ENCODE measurements at places on chromosomes 1 and 21. TPM values are rescaled to one million over a fixed set of nuclear protein-coding genes. Genes with fewer than 3 reads are reported as not detected.

The RBBP5 gene
- total RNA-seq: 31.5 TPM

The ZNF683 gene
- 0.25 TPM for total RNA-seq

The FAM78B gene
- not detected for total RNA-seq

The PTGER3 gene
- total RNA-seq: 2.4 TPM

The CKS1B gene
- total RNA-seq: 105 TPM

The HAPLN2 gene
- not detected for total RNA-seq

The RAB25 gene
- 2.7 TPM for total RNA-seq

The FCRL4 gene
- not detected for total RNA-seq

The CERS2 gene
- total RNA-seq: 140 TPM

The C1QC gene
- not detected for total RNA-seq

The HPDL gene
- total RNA-seq: 0.72 TPM

The ATF3 gene
- total RNA-seq: 14.4 TPM

The RXFP4 gene
- total RNA-seq: not detected

The PRAMEF7 gene
- total RNA-seq: not detected

The SLC25A34 gene
- 4.6 TPM for total RNA-seq

The SV2A gene
- total RNA-seq: 3.2 TPM

The PRR9 gene
- total RNA-seq: not detected

The TRNP1 gene
- total RNA-seq: not detected

- DNase-seq: no peak
These were observed 80.5 kb upstream of the TTC39A start for GRCh38 chr1:51410568-51411460.

DNA sequence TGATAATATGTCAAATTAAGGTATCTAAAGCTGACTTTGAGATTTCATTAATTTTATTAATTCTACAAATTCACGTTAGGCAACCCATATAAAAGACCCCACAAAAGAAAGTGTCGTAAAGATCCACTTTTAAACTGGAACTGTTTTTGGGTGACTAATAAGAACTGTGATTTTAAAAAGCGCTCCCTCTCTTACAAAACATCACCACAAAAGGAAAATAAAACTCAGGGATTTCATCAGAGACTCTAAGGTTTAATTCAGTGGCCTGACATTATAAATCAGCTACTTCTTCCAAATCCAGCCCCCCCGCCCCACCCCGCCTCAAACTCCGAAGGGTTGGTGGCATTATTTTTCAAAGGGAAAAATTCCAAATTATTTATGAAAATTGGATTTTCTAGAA is 2.7 kb downstream of the COL24A1 start:
- DNase-seq: no peak

GRCh38 chr1:246157516-246157915 is 349.6 kb downstream of the SMYD3 start:
- no peak for DNase-seq

DNA sequence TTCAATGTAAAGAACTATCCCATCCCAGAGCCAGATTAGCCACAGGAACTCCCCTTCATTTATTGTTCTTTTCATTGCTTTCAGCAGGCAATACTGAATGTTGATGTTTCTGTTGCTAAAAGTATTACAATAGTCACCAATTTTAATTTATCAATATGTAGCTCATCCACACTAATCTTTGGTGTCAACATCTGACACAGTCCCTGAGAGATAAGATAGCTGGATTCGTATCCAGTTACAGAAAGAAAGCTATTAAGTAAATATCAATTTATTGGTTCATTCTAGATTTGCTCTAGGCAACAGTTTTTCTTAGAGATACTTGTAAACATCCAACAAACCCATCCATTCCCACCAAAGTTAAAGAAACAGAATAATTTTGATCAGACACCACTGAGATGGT is 4.7 kb downstream of the ADSS2 start:
- no peak for DNase-seq

DNA sequence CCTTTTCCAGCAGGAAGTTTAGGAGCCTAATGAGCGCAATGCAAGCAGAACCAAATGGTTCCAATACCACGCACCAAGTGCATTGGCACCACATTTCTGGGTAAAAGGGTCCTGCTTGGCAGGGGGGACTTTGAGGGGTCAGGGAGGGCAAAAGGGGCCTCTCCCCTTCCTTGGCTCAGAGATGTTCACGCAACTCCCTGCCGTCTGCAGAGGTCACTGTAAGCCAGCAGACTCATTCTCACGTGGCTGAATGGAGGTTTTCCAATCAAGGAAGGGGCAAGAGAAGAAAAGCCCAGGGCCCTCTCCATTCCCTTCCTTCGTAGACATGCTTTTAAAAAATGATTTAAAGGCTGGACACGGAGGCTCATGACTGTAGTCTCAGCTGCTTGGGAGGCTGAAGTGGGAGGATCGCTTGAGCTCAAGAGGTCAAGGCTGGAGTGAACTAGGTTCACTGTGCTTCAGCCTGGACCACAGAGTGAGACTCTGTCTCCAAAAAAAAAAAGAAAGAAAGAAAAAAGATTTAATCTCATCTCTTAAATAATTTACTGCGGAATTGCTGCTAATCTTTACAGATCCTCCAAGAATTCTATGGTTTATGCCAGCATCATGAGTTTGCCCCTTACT is 80.3 kb downstream of the RUNX3 start:
- peak; percentile 13 for DNase-seq

DNA sequence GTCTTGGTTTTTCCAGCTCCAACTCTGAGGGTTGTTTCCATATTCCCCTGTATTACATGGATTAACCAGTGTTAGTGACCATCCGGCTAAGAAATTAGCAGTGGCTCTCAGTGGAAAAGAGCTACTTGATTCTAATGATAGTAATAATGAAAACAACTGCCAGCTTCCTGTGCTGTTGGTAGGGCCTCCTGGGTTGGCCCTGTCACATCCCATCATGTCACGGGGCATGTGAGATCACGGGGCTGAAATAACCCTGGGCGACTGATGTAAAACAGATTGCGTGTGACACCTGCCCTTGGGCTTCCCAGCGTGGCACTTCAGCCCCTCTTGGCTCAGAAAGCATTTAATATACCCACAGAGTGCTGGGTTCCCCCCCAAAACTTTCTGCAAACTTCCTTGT is 149.0 kb downstream of the ROR1 start:
- no peak for DNase-seq

DNA sequence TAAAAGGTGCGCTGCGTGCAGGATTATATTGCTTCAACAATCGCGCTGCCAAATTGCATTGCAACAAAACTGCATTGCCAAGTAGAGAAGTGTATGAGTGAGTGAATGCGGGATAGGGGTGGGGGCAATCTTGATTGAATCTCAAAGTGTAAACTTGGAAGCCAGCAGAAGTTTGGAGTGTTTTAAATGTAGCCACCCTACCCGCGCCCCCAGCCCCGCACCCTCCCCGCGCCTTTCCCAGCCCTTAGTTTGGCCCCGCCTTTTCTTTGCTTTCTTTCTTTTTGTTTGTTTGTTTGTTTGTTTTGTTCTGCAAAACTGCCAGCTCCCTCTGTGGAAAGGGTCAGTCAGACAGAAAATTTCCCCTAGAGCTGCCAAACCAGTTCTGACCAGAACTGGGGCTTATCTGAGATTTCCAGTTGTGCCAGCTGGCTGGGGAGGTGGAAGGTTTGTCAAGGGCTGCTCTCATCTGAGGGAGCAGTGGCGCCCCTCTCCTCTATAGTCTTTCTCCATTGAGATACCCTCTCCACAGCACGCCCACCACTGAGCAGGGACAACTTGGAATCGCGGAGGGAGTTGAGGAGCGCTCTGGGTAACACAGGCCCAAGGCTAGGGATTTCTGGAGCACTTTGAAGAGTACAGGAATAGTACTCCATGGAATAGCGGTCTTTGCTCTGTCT is 666 bp upstream of the BEND5 start:
- DNase-seq: no peak

DNA sequence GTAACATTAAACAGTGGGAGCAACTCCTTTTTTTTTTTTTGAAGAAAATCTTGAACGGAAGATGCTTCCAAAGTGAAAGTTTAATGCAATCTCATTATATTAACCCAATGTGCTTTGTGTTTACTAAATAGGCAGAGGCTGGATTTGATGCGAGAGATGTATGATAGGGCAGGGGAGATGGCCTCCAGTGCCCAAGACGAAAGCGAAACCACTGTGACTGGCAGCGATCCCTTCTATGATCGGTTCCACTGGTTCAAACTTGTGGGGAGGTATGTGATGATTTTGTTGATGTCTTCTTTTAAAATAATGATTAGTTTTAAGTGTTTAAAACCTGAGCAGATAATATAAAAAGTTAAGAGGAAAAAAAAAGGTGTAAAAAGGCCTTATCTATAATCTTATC is 74.2 kb upstream of the PGD start:
- DNase-seq: no peak

- DNase-seq: no peak
These were observed 12.9 kb downstream of the MYOG start for GRCh38 chr1:203072911-203073310.

GRCh38 chr1:214623430-214623829 is 20.4 kb downstream of the CENPF start:
- no peak for DNase-seq

DNA sequence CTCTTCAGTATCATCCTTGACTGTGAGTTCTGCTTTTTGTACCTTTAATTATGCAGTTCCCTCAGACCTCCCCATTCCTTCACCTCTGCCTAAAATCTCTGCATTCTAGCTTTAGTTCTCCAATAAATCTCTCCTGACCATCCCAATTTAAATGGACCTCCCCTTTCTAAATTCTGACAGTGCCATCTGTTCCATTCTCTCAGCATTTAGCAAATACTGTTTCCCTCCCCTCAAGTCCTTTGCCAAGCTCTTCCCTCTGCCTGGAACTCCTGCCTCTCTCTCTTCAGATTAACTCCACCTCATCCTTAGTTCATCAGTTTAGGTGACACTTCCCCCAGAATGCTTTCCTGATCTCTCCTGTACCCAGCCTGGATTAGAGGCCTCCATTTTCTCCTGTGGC is 54.0 kb upstream of the JUN start:
- DNase-seq: no peak

- no peak for DNase-seq
These were observed 108.0 kb upstream of the ADAR start for GRCh38 chr1:154716011-154716410.

DNA sequence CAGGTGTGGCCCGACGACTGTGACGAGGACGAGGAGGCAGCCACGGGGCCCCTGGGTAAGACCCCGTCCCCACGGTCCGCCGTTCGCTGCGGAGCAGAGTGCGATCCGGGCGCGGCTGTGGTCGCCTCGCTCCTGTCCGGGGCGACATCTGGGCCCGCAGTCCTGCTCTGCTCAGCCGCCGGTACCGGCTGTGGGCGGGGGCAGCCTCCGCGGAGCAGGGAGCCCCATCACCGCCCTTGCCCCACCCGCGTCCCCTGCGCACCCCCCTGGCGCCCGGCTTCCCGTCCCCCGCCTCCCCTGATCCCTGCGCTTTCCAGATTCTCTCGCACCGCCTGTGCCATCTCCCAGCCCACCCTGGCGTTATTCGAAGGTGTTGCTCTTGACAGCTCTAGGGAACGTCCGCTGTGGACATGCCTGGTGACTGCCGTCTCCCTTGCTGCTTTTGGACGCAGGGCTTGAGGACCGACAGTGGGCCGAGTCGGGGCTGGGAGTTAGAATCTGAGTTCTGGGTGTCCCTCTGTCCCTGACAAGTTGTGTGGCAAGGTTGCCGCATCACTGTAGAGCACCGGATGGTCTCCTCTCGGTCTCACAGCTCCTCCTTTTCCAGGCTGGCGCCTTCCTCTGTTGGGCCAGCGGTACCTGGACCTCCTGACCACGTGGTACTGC is 596 bp downstream of the TOR3A start:
- DNase-seq: no peak

DNA sequence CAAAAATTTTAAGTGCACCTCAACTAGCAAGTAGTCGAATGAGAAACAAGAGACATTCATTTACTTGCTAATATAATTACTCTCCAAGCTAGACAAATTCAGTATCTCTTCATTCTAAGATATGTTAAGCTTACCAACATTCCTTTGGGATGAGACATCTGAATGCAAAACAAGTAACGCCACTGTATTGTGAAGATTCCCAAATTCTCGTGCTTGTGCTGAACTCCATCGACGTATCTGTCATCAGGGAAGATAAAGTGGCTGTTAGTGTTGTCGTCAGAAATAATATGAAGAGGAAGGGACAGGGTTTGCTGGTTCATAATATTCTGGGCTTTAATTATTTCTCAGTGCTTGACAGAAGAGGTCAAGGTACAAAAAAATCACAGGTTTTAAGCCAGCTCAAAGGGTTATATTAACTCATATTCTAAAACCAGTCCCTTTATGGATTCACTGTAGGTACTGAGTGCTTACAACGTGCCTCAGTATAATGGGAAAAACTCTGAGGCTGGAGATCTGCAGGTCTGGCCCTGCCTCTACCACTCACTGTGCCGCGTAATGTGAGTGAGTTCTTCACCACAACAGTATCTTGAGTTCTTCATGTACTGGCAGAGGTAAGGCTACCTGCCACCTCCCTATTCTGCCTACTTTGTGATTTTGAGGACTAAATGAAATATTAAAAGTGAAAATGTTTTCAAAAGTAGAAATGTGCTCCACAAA is 42.0 kb downstream of the PCSK9 start:
- no peak for DNase-seq

DNA sequence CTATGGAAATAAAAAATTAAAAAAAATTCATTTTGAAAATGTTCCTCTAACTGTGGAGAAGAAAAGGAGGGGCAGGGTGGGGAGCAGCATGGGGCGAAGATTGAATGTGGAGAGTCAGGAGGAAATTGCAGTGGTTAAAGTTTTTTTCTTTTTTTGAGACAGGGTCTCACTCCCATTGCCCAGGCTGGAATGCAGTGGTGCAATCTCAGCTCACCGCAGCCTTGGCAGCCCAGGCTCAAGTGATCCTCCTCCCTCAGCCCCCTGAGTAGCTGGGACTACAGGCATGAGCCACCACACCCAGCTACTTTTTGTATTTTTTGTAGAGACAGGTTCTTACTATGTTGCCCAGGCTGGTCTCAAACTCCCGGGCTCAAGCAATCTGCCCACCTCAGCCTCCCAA is 67.6 kb downstream of the ADSS2 start:
- no peak for DNase-seq

DNA sequence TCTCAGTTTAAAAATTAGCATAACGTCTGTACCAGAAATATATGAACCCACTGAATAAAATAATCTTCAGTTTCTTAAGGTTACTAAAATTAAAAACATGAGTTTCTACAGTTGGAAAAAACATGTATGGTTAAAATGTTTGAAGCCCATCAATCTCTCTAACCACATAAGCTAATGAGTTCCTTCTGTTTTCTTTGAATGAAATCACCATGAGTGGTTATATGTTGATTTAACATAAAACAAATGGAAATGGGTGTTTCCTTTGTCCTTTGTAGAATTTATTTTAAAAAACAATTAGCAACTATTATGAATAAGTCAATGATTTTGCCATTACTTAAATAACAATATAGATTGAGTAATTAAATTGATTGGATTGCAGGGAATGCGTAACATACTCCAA is 3.0 kb upstream of the ADGRL2 start:
- DNase-seq: no peak

GRCh38 chr1:33349081-33349759 is 28.3 kb upstream of the A3GALT2 start:
- peak; percentile 43 for DNase-seq

All from naive thymus-derived CD4-positive, alpha-beta T cell (primary cell).